ENCODE measurements at places on chromosomes 6 and 20.

DNA sequence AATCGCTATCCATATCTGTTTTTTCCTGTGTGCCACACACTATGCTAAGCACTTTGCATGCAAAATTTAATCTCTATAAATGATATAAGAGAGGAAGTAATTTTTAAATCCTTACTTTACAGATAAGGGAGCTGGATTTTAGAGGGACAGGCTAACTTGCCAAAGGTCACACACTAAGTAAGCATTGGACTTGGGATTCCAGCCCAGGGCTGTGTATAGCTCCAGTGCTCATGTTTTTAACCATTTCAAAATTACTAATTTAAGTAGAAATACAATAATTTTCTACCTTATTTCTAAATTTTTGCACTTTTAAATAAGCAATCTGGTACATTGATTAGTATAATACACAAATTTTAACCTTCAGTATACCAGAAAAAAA, 144.6 kb downstream of the UST start:
- no peak for DNase-seq

GRCh38 chr6:143098054-143098671, 37.5 kb downstream of the AIG1 start:
- DNase-seq: no peak

DNA sequence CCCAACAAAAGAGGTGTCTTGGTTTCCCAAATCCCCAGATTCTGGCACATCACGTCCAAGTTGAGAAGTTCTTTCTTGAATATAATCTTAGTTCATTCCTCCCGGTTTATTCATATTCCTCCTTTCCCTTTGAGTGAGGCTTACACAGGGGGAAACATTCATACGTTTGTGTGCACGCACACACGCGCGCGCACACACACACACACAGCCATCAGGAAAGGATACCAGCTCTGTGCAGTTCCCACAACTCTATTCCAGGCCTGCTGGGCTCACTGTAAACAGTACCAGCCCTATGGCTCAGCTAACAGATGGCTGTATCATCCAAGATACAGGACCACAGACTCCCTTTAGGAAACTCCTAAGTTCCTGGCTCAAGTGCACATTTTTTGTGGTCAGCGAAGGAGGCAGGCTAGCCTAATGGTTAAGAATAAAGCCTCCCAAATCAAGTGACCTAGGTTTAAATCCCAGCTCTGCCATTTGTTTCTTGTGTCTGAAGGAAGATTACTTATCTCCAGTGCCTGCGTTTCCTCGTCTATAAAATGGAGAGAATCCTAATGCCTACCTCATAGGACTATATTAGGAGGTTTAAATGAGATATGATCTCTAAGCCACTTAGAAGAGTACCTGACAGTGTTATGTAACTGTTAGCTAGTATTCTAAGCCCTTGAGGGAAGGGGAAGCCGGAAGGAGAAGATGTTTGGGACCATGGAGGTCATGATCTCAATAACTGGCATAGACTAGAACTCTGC, 3.7 kb upstream of the TAF8 start:
- no peak for DNase-seq

GRCh38 chr6:20409427-20409971, 7.8 kb downstream of the E2F3 start:
- no peak for DNase-seq

DNA sequence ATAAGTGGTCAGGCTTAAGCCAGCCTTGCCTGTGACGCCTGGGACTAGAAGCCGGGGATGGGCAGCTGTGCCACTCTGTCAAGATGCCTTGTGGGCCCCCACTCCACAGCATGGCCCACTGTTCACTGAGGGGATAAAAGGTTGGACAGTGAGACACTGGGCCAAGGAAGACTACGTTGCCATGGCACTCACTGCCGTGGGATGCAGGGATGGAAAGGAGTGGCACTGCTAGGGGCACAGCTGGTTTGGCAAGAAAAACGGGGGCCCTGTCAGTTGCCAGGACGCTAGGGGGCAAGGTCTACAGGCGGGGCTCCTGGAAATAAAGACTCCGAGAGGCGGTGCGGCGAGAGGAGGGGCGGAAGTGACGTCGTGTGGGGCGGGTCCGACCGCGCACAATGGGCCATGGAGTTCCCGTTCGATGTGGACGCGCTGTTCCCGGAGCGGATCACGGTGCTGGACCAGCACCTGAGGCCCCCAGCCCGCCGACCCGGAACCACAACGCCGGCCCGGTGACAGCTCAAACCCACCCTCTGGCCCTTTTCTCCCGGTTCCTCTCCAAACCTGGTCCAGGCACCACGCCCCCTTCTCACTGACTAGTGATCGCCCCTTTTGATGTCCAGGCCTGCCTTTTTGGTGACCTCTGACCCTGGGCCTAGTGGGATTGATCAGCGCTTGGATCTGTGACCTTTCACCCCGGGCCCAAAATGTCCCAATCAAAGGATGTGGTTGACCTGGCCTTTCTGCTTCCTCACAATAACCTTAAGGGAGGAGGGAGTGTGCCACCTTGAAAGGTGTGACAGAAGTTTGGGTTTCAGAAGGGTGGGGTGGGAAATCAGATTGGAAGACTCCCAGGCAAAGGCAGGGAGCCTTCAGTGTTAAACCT, at the start of gene ATAT1:
Gene ATAT1, plus strand, starts transcription at position 391 of the 883 bp plus-strand sequence.
- no peak for DNase-seq

- no peak for DNase-seq
Observed at GRCh38 chr6:108494434-108494833, 66.3 kb upstream of the FOXO3 start.

GRCh38 chr6:56570413-56571359, 72.0 kb downstream of the DST start:
- no peak for DNase-seq

- no peak for DNase-seq
Observed at GRCh38 chr20:434661-435419, 26.7 kb downstream of the RBCK1 start.

- no peak for DNase-seq
Observed at GRCh38 chr6:132811276-132811675, 3.1 kb upstream of the RPS12 start.

- no peak for DNase-seq
Observed at GRCh38 chr6:39841923-39842322, 49.7 kb downstream of the DAAM2 start.

GRCh38 chr20:16432466-16433292, 140.6 kb downstream of the KIF16B start:
- DNase-seq: no peak

- DNase-seq: no peak
Observed at GRCh38 chr6:28003059-28003458, 46.0 kb downstream of the OR2B6 start.

DNA sequence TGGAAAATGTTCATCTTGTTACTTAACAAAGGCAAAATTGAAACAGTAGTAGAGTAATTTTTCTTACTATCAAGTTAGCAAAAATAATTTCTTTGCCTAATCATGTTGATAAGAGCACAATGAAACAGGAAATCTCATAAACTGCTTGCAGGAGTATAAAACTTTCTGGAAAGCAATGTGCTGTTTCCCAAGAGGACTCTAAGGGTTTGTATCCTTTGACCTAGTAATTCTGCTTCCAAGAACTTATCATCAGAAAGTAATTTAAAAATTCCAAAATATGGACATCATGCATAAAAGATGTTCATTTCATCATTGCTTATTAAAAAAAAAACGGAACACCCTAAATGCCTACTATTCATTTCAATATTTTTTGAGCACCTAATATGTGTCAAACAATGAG, 46.1 kb upstream of the TNFAIP3 start:
- DNase-seq: no peak

DNA sequence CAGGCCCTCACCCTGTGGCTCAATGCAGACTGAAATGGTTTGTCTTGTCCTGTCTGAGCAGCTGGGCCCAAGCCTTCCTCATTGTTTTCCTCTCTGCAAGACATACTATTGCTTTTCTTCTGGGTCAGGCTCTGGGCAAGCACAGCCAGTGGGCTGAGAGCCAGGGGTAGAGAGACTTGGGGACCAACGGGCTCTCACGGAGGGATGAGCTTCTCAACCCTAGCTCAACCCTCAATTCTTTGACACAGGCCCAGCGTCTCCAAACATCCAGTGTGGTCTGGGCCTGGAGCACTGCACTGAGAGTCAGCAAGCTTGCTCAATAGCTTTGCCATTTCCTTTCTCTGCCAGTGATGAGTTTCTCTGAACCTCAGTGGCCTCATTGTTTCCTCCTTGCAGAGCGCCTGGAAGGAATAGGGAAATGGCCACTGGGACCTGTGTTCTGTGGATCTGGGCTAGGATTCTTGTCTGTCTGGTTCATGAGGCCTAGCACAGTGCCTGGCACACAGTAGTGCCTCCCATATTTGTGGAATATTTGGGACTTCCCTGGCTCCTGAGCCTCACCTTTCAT, 9.3 kb downstream of the ANGPT4 start:
- DNase-seq: no peak

DNA sequence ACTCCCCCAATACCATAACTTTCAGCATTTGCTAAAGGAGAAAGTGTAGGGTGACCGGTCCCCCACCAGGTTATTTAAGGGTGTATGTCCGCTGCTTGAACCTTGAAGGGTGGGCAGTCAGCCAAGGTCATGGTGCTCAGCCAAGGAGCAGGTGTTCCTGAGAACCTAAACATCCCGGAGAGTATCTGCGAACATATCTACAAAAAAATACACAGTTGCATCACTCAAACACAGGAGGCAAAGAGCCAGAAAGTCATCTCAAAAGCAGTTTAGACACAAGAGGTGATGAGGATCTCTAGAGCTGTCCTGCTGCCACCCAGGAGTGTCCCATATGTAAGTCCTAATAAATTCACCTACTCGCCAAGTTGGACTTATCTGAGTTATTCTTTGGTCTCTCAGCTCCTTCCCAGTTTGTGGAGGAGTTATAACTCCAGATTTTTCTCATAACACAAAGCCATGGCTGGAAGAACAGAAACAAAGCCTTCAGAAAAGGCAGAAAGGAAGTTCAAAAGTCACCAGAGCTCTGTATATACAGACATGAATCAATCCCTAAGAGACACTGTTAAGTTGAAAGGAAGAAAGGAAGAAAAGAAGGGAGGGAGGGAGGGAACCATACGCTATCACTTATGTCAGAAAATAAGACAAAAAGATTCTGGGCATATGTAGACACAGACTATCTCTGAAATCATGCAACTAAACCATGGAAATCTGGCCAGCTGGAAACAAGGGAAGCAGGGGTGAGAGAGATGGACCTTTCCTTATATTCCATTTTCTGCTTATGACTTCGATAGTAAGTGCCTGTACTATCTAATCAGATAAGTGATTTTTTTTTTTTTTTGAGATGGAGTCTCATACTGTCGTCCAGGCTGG, 11.3 kb downstream of the MBOAT1 start:
- no peak for DNase-seq

GRCh38 chr6:57294862-57295445, 22.5 kb upstream of the PRIM2 start:
- no peak for DNase-seq

GRCh38 chr20:16647875-16648597, 74.8 kb upstream of the KIF16B start:
- DNase-seq: no peak

DNA sequence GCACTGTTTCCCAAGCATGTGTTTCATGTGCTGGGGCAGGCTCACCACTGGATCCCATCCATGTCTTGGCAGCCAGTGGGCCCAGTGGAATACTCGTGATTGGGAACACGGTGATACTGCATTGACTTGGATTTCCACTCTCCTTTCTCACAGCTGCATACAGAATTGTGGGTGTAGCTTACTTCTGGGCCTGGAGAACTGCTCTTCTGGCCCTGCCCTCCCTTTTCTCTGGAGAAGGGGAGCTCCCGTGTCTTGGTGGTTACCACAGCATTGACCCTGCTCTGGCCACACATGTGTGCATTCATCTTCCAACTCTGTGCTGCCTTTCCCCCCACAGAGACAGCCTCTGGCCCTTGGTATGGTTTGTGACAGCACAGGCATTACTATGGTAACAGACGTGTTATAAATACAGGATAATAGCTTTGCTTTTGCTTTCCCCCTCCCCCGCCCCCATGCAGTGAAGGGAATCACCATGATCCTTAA, 21.6 kb downstream of the SOBP start:
- no peak for DNase-seq

DNA sequence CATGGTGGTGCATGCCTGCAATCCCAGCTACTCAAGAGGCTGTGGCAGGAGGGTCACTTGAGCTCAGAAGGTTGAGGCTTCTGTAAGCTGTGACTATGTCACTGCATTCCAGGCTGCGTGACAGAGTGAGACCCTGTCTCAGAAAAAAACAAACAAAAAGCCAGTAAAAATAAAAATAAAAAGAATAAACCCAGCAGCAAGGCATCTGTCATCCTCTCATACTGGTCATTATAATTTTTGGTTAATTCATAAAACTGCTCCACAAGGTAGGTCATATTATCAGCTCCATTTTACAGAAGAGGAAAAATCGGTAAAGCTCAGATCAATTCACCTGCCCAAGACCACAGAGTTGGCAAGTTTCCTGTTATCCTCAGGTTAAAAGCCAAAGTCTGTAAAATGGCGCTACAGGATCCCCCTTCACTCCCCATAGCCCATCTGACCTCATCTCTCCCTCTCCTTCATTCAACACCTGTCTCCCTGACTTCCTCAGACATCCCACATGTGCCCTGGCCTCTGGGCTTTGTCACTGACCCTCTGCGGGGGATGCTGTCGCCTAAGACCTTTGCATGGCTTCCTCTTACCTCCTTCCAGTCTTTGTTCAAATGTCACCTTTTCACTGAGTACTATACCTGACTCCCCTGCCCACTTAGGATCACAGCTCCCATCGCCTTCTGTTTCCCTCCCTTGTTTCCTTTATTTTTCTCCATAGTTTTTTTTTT, 213.2 kb upstream of the ZNF217 start:
- DNase-seq: no peak

GRCh38 chr6:18053078-18053477, 65.6 kb upstream of the KIF13A start:
- no peak for DNase-seq

DNA sequence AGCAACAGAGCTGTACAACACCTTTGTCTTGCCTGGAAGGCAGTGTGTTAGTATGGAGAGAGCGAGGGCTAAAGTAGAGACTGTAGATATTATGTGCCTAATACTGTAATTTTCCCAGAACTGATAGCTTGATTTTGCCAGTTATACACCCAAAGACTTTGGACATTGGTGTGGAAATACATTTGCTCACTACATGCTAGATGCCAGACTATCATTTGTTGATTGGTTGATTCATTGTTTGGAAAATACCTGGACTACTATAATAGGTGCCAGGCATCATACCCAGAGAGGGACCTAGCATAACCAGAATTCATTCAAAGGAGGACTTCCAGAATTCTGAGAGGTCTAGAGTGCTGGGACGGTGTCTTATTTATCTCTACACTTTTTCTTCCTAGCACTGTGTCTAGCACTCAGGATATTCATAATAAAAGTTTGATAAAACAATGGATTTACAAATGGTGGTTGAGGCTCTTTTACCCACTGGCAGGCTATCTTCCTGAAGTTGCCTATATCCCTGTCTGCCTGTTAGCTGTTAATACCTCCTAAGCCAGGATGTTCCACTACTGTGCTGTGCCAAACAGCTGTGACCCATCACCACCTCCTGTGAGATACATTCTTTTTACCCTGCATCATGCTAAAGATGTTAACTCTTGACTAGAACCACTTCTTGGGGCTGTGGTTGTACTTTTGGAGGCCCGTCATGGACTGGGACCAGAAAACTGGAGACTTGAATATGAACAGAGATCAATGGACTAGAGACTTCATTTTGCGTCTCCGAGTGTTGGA, 72.2 kb upstream of the FUCA2 start:
- DNase-seq: no peak

- no peak for DNase-seq
Observed at GRCh38 chr6:170274713-170275560, 15.9 kb downstream of the DLL1 start.

Data from right renal cortex interstitium (tissue), 3 donors.